ENCODE measurements at places on chromosomes 2 and 18. TPM values are rescaled to one million over a fixed set of nuclear protein-coding genes. Genes with fewer than 3 reads are reported as not detected.

DES gene
- 7,652 TPM for total RNA-seq

ALK gene
- total RNA-seq: not detected

NPC1 gene
- 72.1 TPM for total RNA-seq

UGT1A10 gene
- total RNA-seq: not detected

ACTG2 gene
- total RNA-seq: 2,422 TPM

AOX1 gene
- total RNA-seq: 212 TPM

DSG1 gene
- not detected for total RNA-seq

TLX2 gene
- total RNA-seq: not detected

RMDN2 gene
- total RNA-seq: 6.6 TPM

MC4R gene
- not detected for total RNA-seq

IL36RN gene
- total RNA-seq: not detected

EFEMP1 gene
- total RNA-seq: 327 TPM

SPDYA gene
- 0.86 TPM for total RNA-seq

INHBB gene
- total RNA-seq: 9.9 TPM

C2orf78 gene
- not detected for total RNA-seq

AFF3 gene
- total RNA-seq: 15.5 TPM

LINC00305 gene
- not detected for total RNA-seq

REV1 gene
- 30.7 TPM for total RNA-seq

C18orf54 gene
- 2.4 TPM for total RNA-seq

RBBP8 gene
- 31.3 TPM for total RNA-seq

CDCA7 gene
- total RNA-seq: 0.33 TPM

C2orf81 gene
- total RNA-seq: 2.3 TPM

RAB27B gene
- total RNA-seq: 0.33 TPM

FKBP1B gene
- 5.9 TPM for total RNA-seq

DNAH6 gene
- total RNA-seq: 0.46 TPM

DCAF17 gene
- total RNA-seq: 19.2 TPM

GLB1L gene
- total RNA-seq: 5.3 TPM

LBH gene
- 280 TPM for total RNA-seq

FOXD4L1 gene
- total RNA-seq: not detected

SNED1 gene
- 62.7 TPM for total RNA-seq

Data from posterior vena cava (tissue), 2 donors.